ENCODE measurements at places on chromosomes 16 and 17.
A peak's percentile ranks its signal among the peaks of the same experiment; 100 is the strongest.

- no peak for DNase-seq
These were observed 6.9 kb upstream of the KCNG4 start for GRCh38 chr16:84246679-84247077.

DNA sequence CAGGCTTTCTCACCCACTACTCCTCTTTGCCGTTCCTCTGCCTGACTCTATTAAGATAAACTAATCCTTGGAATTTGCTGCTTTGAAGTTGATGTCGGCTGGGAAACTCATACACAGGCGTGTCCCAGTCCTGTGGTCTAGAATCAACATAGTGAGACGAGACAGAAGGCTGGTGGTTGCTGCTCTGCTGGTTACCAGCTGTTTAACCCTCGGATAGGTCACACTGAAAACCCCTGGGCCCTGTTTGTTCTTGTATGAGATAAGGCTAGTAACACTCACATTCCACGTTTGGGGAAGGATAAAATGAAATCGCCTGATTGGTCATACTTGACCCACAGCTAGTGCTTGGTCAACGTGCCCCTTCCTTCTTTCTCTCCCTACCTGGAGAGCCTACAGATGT lies 517.0 kb downstream of the CDH13 start:
- DNase-seq, result no peak

- no peak for DNase-seq
These were observed 193.5 kb downstream of the WWOX start for GRCh38 chr16:78292844-78293380.

DNA sequence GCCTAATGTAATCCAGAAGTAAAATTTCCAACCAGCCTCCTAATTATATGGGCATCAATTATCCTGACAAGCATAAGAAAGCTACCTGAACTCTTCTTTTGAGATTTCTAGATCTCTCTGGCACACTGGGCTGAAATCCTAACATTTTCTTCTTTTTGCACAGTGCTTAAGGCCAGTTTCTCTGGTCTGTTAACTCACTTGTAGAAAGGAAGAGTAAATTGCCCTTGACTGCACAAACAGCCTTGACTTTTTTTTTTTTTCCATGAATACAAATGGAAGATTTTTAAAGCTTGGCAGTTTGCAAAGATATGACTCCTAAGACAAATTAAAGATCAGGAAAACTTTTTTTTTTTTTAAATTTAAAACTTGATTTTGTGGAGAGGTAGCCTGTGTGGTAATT lies 291.2 kb upstream of the MON1B start:
- no peak for DNase-seq

- no peak for DNase-seq
These were observed 11.8 kb downstream of the SYT17 start for GRCh38 chr16:19179546-19180490.

GRCh38 chr17:3666516-3666915 lies 1.9 kb downstream of the TAX1BP3 start:
- DNase-seq, result no peak

GRCh38 chr16:75433732-75434413 lies 570 bp upstream of the CFDP1 start:
- no peak for DNase-seq

- DNase-seq, result no peak
These were observed 141.4 kb downstream of the PMP22 start for GRCh38 chr17:15123593-15124263.

GRCh38 chr16:55393991-55394390 lies 70.0 kb downstream of the IRX6 start:
- no peak for DNase-seq

DNA sequence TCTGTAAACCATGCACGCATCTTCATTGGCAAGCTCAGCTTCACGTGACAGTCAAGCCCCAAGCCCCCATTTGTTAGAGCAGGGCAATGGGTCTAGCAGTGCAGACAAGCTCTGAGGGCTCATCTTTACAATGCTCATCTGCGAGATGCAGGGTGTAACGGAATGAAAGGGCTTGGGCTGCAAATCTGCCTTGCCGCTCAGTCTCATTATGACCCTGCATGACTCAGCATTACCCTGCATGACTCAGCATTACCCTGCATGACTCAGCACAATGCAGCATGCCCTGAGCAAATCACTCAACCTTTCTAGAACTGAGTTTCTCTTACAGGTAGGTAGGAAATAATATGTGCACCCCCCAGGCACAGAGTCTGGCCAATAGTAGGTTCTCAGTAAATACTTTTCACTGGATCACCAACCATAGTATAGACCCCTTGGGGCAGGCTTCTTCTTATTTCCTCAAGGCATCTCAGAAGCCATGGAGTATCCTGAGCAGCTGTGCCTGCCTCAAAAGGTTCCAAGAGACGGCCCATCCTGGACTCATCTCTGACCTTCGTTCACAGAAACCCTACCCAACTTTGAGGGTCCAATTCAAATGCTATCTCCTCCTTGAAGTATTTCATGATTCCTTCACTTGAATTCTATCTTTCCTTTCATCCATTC lies 391.3 kb upstream of the CDH5 start:
- no peak for DNase-seq

- no peak for DNase-seq
These were observed 43.2 kb downstream of the CRISPLD2 start for GRCh38 chr16:84862804-84863480.

DNA sequence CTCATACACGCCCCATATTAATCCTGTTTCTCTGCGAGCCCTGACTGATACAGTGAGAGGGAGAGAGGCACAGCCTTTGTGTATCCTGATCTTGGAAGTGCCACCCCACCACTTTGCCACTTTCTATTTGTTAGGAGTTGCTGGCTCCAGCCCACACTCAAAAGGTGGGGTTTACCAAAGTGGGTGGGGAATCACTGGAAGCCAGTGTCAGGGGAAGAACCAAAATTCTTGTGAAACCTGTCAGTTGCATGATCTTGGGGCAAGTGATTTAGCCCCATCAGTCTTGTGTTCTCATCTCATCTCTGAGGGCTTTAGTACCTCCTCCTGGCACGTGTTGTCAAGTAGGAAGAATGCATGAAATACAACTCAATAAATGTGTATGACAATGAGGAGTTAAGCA lies 119.5 kb downstream of the SOX9 start:
- no peak for DNase-seq

GRCh38 chr16:86584071-86584685 lies 5.8 kb downstream of the FOXL1 start:
- no peak for DNase-seq

DNA sequence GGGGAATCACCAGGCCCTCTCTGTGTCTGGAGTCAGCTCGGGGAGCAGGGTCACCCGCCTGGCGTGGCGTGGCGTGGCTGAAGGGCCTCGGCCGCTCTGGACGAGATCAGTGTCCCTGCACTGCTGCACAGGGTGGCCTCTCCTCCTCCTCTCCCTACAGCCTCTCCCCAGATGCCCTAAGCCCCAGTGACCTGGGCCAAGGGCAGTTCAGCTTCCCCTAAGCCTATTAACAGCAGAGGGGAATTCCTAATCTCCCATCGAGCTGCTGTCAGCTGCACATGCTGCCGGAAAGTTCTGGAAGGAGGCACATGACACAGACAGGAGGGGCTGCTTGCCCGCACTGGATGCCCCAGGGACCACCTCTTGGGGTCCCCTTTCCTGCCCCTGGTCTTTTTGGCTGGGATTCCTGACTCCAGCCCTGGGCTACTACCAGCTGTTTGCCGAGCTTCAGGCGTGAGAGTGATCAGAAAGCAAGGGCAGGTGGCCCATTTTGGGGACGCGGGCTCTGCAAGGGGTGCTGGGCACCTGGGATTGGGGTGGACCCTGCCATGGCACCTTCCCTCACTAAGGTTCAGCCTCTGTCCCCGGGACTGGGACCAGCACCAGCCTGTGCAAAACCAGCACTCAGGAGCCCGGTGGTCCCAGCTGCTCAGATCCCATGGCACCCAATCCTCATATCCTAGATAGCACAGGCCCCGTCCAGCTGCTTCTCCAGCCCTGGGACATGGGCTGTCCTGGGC lies 794 bp downstream of the PDE6G start:
- no peak for DNase-seq

DNA sequence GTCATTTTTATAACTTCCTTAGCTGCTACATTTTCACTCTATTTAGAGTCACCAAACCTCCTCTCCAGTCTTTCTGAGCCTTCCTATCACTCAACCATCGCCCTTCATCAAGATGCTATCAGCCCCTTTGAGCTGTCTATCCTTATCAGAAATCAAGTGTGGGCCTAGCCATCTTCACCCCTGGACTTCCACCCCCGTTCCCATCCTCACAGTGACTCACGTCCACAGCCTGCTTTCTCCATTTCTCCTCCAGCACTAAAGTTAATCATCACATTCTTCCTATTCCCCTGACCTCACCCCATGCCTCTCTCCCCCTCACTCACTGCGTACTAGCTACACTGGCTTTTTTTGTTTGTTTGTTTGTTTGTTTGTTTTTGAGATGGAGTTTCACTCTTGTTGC lies 2.4 kb upstream of the TEKT3 start:
- DNase-seq, result no peak

- DNase-seq, result peak; percentile 92
These were observed 945 bp downstream of the SGSH start for GRCh38 chr17:80219013-80219762.

DNA sequence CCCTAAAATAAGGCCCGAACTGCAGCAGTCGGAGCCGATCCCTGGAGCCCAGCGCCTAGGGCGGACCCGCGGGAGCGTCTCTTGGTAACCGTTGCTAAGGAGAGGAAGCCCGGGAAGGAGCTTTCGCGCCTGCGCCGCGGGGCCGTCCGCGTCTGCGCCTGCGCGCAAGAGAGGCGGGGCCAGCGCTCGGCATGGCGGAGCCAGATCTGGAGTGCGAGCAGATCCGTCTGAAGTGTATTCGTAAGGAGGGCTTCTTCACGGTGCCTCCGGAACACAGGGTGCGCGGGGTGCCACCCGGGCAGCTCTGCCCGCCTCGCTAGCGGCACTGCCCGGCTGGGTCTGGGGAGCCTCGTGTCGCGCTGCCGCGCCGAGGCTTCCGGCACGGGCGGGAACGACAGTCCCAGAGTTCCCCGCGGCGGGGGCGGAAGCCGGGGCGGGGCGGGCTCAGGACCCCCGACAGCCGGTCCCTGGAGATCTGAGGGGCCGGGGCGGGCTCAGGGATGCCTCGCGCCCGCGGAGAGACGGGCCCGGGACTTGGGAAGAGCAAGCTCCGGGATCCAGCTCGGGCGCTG lies at the start of gene CDK10:
Gene CDK10 (plus strand): TSS at position 170 of the 572 bp plus-strand sequence. CDS start 22 bp downstream, at position 192.
- DNase-seq, result peak; percentile 80

GRCh38 chr17:63930951-63931575 lies 1.1 kb downstream of the CD79B start:
- DNase-seq, result no peak

GRCh38 chr16:1701216-1701878 lies 4.6 kb upstream of the MAPK8IP3 start:
- DNase-seq, result no peak

GRCh38 chr17:73940511-73940910 lies 263.0 kb upstream of the RPL38 start:
- DNase-seq, result no peak

DNA sequence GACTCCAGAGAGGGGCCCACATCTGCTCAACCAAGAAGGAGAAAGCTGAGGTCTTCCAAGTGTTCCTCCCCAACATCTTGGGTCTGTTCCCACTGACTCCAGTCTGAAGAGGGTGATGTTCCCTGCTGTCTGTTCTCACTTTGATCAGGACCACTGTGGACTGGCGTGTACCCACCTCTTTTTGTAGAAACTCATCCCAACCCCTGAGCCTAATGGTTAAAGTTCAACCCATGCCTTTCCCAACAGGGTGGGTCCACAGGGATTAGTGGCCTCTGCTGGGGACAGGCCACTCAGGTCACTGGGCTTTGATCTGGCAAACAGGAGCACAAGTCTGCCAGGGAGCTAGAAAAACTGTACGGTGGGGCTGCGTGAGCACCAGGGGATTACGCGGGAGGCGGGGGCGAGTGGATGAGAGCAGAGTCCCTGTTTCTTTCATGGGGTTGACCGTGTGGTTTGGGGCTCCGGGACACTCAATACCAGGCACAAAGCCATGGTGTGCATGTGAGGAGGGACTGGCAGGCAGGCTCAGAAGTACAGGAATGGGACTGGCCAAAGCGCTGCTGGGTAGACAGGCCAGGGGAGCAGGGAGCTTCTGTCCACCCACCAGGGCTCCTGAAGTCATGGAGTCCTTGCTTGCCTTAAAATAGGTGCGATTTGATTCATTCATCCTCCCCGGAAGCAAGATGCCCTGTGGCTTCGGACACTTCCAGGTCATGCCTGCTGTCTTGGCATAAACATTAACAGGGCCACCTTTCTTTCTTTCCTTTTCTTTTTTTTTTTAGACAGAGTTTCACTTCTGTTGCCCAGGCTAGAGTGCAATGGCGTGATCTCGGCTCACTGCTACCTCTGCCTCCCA lies at the start of gene CA5A:
Gene CA5A (minus strand): TSS at position 155 of the 856 bp plus-strand sequence. CDS start 79 bp downstream, at position 76.
- no peak for DNase-seq

- no peak for DNase-seq
These were observed 265.1 kb downstream of the NTN1 start for GRCh38 chr17:9286434-9286833.

DNA sequence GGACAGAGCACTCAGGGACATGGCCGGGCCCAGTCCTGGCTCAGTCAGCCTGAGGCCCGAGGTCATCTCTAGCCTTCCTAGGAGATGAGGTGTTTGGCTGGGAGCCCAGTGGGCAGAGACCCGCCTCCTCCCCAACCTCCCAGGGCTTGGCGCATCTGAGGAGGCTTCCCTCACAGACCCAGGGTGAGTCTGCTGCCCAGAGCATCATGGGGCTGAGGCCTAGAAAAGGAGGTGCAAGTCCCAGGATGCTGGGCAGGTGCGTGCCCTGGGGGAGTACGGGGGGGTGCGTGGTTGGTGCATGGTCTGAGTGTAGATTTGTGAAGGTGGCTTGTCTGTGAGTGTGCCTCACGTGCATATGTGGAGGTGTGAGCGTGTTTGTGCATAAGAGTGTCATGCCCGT lies 4.7 kb downstream of the PDE6G start:
- no peak for DNase-seq

DNA sequence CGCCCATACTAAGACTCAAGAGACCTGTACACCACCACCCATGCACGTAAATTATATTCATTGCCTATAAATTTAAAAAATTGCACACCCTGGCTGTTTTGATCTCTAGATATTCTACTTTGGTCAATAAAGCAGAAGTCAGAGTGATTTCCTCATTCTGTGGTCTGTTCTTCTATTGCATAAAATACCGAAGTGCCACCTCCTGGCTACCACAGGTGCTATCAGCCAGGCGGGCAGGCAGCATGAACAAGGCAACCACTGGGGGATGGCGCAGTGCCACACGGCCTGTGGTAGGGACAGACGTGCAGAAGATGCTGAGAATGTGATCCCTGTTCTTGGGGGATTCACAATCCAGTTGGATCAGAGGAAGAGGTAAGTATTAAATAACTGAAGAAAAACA lies 122.3 kb downstream of the CDK5R1 start:
- DNase-seq, result peak; percentile 24

DNA sequence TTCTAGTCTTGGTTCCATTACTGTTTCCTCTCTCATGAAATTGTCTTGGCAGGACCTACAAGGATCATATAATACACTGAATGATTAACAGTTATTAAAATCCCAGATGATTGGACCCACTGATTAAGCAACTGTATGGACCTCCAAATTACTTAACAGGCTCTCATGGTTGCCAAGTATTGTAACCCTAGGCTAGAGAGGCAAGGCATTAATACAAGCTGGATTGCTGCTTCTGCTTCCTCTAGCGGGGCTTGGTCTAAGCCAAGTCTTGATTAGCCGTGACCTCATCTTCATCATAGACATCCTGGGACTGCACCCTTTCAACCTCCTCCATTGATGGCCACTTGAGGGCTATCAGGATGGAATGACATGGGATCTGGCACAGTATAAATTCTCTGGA lies 46.9 kb downstream of the SYCE1L start:
- DNase-seq, result no peak
